ENCODE measurements at places on chromosomes 4 and X. TPM values are rescaled to one million over a fixed set of nuclear protein-coding genes. Genes with fewer than 3 reads are reported as not detected.

PRDM8 gene
- total RNA-seq: 0.33 TPM

MCUB gene
- total RNA-seq: 19.6 TPM

CXCL8 gene
- total RNA-seq: 6.5 TPM

CXCL3 gene
- 2.6 TPM for total RNA-seq

MID2 gene
- total RNA-seq: 9.5 TPM

VCX gene
- not detected for total RNA-seq

RASGEF1B gene
- 0.05 TPM for total RNA-seq

SMARCA1 gene
- total RNA-seq: 57.1 TPM

ADH7 gene
- total RNA-seq: not detected
